ENCODE measurements at places on chromosomes 5 and 9.

DNA sequence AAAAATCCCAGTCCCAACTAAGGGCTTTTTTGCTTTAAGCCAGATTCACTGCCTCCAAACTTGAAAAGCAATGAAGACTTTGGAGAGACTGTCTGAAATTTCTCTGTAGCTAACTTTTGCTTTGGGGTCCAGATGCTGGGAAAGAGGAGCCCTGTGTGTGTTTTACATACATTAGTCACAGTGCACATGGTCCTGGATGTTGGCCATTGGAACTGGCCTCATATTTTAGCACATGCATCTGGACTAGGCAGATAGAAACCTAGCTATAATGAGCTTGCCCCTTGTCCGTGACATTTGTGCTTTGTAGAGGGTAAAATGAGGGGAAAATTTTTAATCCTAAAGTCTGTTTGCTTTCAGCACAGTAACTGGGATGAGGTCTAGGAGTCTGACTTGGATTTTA, 421.7 kb downstream of the CDK5RAP2 start:
- DNase-seq = no peak

- DNase-seq = no peak
Observed at GRCh38 chr5:54109626-54110330, 200.6 kb downstream of the ARL15 start.

- no peak for DNase-seq
Observed at GRCh38 chr5:98770209-98770910, 3.1 kb upstream of the RGMB start.

- no peak for DNase-seq
Observed at GRCh38 chr9:94782355-94783101, 56.0 kb downstream of the AOPEP start.

DNA sequence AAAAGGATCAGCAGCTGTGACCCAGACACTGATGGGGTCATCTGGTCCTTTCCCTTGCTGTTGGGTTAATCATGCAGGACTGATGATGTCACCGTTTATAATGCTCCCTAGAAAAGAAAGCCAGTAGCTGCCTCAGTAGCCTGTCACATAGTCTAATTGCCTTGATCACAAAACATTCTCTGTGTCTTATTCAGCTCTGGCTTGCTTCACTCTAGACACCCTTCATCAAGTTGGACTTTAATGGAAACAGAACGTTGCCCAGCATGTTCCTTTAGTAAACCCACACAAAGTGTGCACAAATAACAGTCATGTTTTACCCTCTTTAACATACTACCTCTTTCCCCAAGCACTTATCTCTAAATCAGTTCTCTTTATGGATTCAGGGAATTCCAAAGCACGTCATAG, 170.8 kb downstream of the SGCD start:
- DNase-seq = no peak

- no peak for DNase-seq
Observed at GRCh38 chr9:116795821-116796220, 108.7 kb downstream of the TRIM32 start.

- no peak for DNase-seq
Observed at GRCh38 chr5:158560170-158560569, 539.5 kb downstream of the EBF1 start.

GRCh38 chr9:116693233-116693731, 6.2 kb downstream of the TRIM32 start:
- DNase-seq = no peak

Data from stimulated activated CD8-positive, alpha-beta memory T cell treated with anti-CD3 and anti-CD28 coated beads, Interleukin-4, amount 100 ng/mL, for 4 hours (primary cell).